Esophagus squamous epithelium (tissue), 5 donors: ENCODE measurements at places on chromosomes 12 and 14. TPM values are rescaled to one million over a fixed set of nuclear protein-coding genes. Genes with fewer than 3 reads are reported as not detected.
A peak's percentile ranks its signal among the peaks of the same experiment; 100 is the strongest.

The DEPDC4 gene
- 0.76 TPM for total RNA-seq

The DUSP16 gene
- total RNA-seq = 27.9 TPM

The FGF23 gene
- total RNA-seq = not detected

The AQP2 gene
- not detected for total RNA-seq

The CDK2 gene
- total RNA-seq = 22.6 TPM

The SYCP3 gene
- total RNA-seq = 0.38 TPM

The ATL1 gene
- 7.3 TPM for total RNA-seq

The VWF gene
- 64.3 TPM for total RNA-seq

The FSCB gene
- not detected for total RNA-seq

GRCh38 chr12:69633061-69633460 is 22.4 kb upstream of the LRRC10 start:
- DNase-seq = no peak

GRCh38 chr14:22487941-22488340 is 101.1 kb downstream of the DAD1 start:
- no peak for DNase-seq

DNA sequence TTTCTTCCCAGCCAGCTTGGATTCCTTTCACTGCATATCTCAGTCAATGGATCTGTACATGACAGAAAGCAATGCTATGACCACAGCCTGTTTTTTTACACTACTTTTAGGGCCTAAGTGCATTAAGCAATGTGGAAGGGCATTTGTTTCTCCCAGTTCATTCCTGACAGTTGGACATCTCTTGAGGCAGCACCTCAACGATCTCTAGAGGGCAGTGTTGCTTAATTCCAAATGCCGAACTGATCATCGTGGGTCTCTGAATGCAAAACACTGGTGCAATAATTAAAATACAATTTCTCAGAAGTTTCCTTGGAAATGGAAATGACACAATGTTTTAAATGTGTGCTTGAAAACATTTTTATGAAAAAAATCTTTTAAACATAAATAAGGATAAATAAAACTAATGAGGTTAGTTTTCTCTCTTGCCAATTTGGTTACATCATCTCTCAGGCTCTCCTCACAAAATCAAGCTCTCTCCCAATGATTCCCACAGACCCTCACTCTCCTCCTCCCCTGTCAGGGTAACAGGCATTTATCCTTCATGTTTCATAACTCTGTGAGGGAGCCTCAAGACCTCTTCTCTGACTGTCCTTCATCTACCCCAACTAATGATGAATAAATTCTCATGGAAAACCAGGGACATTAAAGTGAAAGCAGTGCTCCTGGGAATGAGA is 192.4 kb upstream of the SLC16A7 start:
- no peak for DNase-seq

DNA sequence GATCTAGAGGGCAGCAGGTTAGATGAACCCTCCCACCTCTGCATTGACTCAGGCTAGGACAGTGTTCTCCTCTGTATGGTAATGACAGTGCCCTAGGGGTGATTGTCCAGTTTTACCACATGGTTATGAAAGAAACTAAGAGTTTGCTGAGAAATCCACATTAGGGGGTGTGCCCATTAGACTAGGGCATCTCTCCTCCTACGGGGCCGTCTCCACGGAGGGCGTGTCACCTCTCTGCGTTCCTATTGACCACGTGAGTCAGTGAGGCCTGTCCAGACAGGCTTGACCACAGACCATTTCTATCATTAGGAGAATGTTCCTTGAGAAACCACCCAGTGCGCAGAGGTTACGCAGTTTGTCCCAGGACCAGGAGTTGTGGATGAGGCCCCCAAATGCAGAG is 8.3 kb downstream of the MVK start:
- DNase-seq = no peak

GRCh38 chr12:108699955-108700563 is 31.3 kb downstream of the CORO1C start:
- no peak for DNase-seq

DNA sequence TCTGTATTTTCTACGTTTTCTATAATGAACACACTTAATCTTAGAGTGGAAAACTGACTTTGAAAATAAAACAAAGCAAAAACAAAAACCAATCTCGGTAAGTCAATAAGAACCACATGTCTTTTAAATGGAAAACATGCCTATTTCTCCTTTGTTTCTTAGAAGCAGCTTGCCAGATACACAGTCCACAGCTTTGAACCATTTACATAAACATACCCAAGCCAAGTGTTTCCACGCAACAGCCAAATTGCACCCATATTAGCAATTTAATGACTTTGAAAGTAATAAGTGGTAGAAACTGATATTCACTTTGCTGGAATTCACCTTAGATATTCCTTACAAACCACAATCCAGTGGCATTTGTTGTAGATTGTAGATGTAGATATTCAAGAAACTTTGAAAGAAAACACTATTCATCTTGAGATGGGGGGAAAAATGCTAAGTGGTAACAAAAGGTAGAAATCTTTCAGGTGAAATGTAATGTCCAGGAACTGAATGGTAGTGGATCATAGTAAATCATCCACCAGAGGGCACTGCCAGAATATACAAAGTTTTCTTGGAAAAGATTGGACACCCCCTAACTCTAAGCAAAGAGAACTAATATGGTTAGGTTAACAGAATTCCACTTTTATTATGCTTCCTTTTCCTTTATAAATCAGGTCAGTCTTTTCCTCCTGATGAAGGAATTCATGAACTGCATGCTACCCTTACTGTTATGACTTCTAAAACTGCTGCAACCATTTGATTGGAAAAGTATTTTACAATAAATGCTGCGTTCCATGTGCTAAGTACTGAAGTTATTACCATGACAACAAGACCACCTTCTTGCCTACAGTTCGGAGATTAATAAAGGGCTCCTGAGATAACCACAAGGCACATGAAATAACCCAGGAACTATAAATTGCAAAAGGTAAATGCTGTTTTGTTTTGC is 69.8 kb downstream of the RERG start:
- DNase-seq = no peak

GRCh38 chr14:44778604-44779003 is 183.1 kb downstream of the KLHL28 start:
- DNase-seq = no peak

DNA sequence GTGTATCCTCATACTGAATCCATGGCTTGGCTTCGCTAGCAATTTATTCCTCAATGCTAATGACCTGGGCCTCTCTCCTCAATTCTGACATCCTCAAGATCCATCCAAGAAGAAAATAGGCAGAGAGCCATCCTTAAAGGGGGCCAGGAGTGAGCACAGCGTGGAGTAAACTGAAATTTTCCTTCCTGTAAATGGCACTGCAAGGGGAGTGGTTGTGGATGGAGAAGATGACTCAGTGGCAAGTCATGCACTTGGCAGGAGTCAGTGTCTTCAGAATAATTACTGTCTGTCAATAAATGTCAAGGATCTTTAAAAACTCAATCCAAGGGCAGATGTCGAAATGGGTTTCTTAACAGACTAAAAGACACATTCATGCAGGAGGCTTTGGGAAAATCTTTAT is 88.0 kb upstream of the TMEM132C start:
- no peak for DNase-seq

DNA sequence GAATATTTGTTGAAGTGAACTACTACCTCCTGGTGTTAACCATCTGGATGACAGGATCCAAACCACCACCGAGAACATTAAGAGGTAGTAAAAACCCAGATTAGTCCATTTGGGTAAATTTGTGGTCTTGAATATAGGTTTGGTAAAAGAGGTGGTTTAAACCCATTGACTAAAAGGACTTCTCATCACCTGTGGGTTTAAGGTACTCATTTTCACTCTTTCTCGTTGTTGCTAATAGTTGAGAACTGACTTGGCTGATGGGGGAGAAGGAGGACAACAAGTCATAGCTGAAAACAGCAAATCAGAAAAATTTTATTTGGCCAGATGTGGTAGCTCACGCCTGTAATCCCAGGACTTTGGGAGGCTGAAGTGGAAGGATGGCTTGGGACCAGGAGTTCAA is 59.2 kb downstream of the ACADS start:
- DNase-seq = no peak

DNA sequence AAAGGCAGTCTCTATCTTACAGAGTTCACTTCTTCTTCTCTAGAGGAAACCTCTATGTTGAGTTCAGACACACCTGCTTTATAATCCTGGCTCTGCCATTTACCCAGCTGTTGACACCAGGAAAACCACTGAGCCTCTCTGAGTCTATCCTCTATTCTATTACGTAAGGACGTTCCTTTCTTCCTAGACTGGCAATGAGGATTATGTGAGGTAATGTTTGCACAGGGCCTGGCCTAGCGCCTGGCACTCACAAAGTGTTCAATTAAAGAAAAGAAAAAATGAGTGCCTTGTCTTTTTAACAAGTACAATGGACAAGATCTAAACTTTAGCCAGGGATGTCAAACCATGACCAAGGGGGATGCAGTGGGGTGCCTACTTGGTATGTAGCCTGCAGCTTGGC is 641.9 kb upstream of the TBX3 start:
- no peak for DNase-seq

GRCh38 chr14:41302776-41303175 is 303.9 kb upstream of the LRFN5 start:
- DNase-seq = no peak

GRCh38 chr12:13000925-13001774 is 1.1 kb upstream of the HEBP1 start:
- DNase-seq = peak; percentile 5

- DNase-seq = no peak
Observed at GRCh38 chr14:73717266-73717665, 3.1 kb upstream of the PNMA1 start.

- DNase-seq = no peak
Observed at GRCh38 chr12:3697311-3697870, 55.5 kb downstream of the CRACR2A start.

GRCh38 chr12:116862167-116862566 is 19.1 kb downstream of the HRK start:
- no peak for DNase-seq

DNA sequence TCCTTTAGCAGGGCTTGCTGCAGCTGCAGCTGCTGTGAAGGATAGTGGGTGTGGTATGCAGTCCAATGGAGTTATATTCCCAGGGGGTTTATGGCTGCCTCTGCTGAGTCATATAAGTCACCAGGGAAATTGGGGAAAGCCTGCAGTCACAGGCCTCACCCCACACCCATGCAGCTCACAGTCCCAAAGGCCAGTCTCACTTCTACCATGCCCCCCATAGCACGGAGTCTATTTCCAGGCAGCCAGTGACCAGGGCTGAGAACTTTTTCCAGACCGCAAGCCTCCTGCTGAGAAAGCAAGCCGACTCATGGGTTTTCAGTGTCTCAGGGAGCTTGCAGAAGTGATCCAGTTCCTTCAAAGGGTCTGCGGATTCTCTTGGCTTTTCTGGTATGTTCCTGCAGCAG is 322.4 kb upstream of the CLEC14A start:
- no peak for DNase-seq

DNA sequence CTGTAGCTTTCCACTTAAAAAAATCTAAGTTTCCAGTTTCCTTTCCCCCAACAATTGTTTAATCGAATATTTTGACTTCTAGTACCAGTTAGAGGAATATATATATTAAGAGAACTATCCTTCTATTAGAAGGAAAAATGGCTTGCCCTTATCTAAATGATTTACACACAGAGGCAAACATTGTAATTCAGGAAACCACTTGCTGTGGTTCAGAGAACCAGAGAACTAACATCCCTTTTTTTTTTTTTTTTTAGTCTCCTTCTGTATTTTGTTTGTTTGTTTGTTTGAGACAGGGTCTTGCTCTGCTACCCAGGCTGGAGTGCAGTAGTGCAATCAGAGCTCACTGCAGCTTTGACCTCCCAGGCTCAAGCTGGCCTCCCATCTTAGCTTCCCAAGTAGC is 746.6 kb downstream of the VRK1 start:
- no peak for DNase-seq

GRCh38 chr14:51139121-51139681 is 44.3 kb upstream of the TRIM9 start:
- no peak for DNase-seq

GRCh38 chr12:104687823-104688573 is 231.2 kb downstream of the CHST11 start:
- DNase-seq = no peak

DNA sequence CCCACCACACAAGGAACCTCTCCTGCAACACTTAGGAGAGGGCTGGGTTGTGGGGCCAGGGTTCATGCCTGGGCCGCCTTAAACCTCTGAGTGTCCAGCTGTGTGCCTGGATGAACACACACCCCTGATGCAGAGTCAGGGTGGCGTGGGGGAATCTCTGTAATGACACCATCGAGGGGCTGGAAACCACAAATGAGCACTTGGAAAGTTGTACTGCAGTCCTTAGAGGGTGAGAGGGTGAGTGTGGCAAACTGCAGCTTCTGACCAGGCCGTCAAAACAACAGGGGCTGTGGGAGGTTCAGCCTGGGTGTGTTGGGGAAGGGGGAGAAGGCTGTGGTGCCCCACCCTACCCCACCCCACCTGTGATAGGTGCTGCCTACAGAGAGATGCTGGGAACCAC is 12.4 kb upstream of the KRT5 start:
- DNase-seq = no peak

DNA sequence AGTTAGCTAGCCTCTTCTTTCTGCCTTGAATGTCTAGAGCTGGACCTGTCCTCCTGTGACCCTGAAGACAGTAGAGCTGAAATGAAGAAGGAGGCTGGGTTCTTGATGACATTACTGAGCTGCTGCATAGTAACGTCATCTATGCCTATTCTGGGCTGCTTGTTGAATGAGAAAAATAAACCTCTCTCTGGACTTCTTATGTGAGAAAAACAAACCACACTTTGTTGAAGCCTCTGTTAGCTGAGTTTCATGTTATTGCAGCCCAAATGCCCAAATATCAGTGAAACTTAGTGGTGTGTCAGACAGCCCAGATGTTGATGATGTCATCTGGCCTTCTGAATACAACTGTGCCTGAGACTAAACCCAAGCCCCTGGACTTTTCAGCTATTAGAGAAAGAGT is 67.0 kb upstream of the MAX start:
- DNase-seq = no peak

- no peak for DNase-seq
Observed at GRCh38 chr14:104640681-104641080, 36.1 kb upstream of the TMEM179 start.

DNA sequence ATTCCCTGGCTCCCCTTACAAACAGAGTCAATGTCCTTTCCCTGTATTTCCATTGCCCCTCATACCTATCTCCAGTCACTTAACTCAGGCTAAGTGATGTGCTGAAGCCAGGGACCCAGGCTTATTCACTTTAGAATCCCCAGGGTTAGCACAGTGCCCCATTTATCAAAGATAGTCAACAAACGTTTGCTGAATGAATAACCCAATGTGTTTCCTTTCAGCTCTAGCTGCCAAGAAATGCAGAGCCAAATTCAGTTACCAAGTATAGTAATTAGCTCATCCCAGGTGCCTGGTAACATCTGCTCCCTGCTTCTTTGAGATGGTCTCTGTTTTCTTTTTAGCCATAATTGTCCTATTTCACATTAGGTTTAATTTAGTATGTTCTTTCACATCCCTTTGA is 189.5 kb downstream of the PHLDA1 start:
- no peak for DNase-seq

GRCh38 chr12:1803736-1804135 is 16.6 kb upstream of the LRTM2 start:
- DNase-seq = no peak

GRCh38 chr14:103288076-103288766 is 45.8 kb upstream of the EIF5 start:
- no peak for DNase-seq
